ENCODE measurements at places on chromosomes 12 and 14. TPM values are rescaled to one million over a fixed set of nuclear protein-coding genes. Genes with fewer than 3 reads are reported as not detected.

The NANOG gene
- total RNA-seq: 229 TPM

The CLMN gene
- total RNA-seq: 8.2 TPM

The CKB gene
- total RNA-seq: 572 TPM

The SP7 gene
- total RNA-seq: 0.13 TPM

The SIX1 gene
- total RNA-seq: 0.46 TPM

The LRTM2 gene
- total RNA-seq: not detected

The PLBD1 gene
- total RNA-seq: 12.3 TPM

The DACT1 gene
- total RNA-seq: 26.2 TPM

The RPS6KL1 gene
- total RNA-seq: 11.3 TPM

The SLC38A4 gene
- total RNA-seq: 15.4 TPM

The GPR135 gene
- total RNA-seq: 1.1 TPM

The SPX gene
- total RNA-seq: 0.29 TPM

The GPR137C gene
- total RNA-seq: 4.3 TPM

The ASCL1 gene
- not detected for total RNA-seq

The KRT72 gene
- not detected for total RNA-seq

The CLEC2A gene
- total RNA-seq: 3.7 TPM

The ZFYVE21 gene
- total RNA-seq: 53.4 TPM

The GPD1 gene
- 1.2 TPM for total RNA-seq

The ACTR6 gene
- total RNA-seq: 36.8 TPM

The CMA1 gene
- total RNA-seq: not detected

The GLS2 gene
- total RNA-seq: 16.9 TPM

The GLIPR1L1 gene
- 1.7 TPM for total RNA-seq

The RDH5 gene
- 4.2 TPM for total RNA-seq

The RNU6-8 gene
- total RNA-seq: not detected

The BIN2 gene
- total RNA-seq: not detected

The SALL2 gene
- 360 TPM for total RNA-seq

The KRT78 gene
- not detected for total RNA-seq

The OAS2 gene
- total RNA-seq: not detected

The MDM1 gene
- 10.7 TPM for total RNA-seq

The KRT76 gene
- total RNA-seq: not detected

The HAL gene
- total RNA-seq: 0.17 TPM

The OTUB2 gene
- 4.1 TPM for total RNA-seq

The ZNF891 gene
- total RNA-seq: 3.1 TPM

The TMEM117 gene
- total RNA-seq: 1.4 TPM

The NKX2-1 gene
- total RNA-seq: not detected

The SDR9C7 gene
- not detected for total RNA-seq

The RPL10L gene
- total RNA-seq: not detected

The FAM186B gene
- total RNA-seq: 0.21 TPM

The ALG10B gene
- total RNA-seq: 4.6 TPM

The KDM2B gene
- 162 TPM for total RNA-seq

The PPP2R5C gene
- total RNA-seq: 95.9 TPM

The ZNF84 gene
- total RNA-seq: 34.0 TPM

The KIF5A gene
- 22.8 TPM for total RNA-seq

The COCH gene
- total RNA-seq: 30.0 TPM

The DPPA3 gene
- total RNA-seq: 1.2 TPM

The LUM gene
- not detected for total RNA-seq

The RTN1 gene
- total RNA-seq: 2.8 TPM

The TMEM132C gene
- 0.59 TPM for total RNA-seq

The KRT85 gene
- total RNA-seq: not detected

The GYS2 gene
- total RNA-seq: not detected

The TSPAN19 gene
- total RNA-seq: not detected

The KRT7 gene
- total RNA-seq: 13.2 TPM

The ASB8 gene
- total RNA-seq: 8.1 TPM

The GDF3 gene
- total RNA-seq: 16.8 TPM

Measured in H1 (cell line).